Right renal cortex interstitium (tissue), 3 donors: ENCODE measurements at places on chromosomes 5 and 9. TPM values are rescaled to one million over a fixed set of nuclear protein-coding genes. Genes with fewer than 3 reads are reported as not detected.

The RELL2 gene
- polyA plus RNA-seq, result 0.64 TPM

The LMBRD2 gene
- polyA plus RNA-seq, result 18.1 TPM

The PPP3R2 gene
- not detected for polyA plus RNA-seq

The LCN6 gene
- polyA plus RNA-seq, result not detected

The SLCO6A1 gene
- not detected for polyA plus RNA-seq

The MARCHF11 gene
- 3.0 TPM for polyA plus RNA-seq

The CDO1 gene
- polyA plus RNA-seq, result 31.0 TPM

The PTTG1 gene
- 72.3 TPM for polyA plus RNA-seq

DNA sequence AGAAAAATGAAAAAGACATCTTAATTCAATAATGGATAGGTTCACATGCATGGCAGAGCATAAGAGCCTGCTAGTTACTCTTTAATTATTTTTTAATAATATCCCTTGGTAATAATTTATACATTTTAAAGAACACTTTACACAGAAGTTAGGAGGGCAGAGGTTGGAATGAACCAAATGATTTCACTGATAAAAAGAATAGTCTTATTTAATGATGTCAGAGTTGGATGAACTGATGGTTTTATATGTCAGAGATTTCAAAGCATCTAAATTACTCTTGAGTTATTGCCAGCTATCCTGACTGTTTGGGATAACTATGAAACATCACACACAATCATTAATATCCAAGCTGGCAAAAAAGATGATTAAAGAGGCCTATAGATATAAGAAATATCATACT is 244.8 kb downstream of the CSNK1G3 start:
- no peak for DNase-seq

DNA sequence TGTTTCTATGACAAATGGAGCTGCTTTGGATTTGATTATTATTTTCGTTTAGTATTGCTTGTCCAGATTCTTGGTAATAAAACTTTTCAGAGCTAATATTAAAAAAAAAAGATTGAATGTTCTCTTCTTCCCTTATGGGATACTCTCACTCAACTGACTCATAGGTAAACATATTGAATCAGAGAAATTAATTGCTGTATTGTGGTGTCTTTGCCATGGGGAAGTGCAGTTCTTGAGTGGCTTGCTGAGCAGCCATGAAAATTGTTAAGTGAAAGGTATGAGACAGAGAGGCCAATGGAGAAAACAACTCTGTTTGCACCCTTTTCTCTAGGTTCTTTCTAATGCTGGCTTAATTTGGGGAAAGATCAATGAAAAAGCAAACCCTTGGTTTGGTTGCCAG is 149.9 kb upstream of the HMHB1 start:
- DNase-seq, result no peak

- DNase-seq, result no peak
Measured at GRCh38 chr5:6728011-6728794, 15.0 kb downstream of the TENT4A start.

DNA sequence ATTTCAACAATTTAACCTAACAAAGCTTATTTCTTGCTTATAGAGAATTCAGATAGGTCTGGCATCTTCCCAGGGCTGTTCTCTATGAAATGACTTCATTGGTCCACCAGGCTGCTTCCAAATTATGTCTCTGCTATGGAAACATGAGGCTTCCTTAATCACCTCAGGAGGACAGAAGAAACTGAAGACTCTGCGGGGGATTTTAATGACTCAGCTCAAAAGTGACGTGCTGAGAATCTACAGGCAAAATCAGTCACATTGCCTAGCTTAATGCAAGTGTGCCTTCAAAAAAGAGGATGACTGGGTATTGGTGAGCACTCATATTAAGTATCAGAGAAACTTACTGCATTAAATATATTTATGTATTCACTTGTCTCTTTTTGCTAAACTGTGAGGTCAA is 315.5 kb upstream of the RGMB start:
- DNase-seq, result no peak

DNA sequence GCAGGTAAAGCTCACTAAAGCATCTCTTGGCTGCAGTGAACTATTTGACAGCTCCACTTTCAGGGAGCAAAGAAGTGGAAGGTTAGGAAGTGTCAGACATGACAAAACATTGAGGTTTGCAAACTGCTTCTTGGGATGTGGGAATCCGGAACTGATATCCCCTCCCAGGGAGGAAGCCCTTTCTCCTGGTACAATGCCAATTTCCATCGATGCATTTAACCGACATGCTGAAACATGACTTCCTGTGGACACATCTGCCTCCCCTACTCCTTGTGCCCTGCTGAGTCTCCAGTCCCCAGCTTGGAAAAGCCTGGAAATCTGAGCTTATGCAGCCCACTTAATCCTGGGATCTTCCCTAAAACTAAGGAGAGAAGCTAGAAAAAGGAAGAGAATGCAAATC is 323.1 kb upstream of the DAP start:
- DNase-seq, result no peak

DNA sequence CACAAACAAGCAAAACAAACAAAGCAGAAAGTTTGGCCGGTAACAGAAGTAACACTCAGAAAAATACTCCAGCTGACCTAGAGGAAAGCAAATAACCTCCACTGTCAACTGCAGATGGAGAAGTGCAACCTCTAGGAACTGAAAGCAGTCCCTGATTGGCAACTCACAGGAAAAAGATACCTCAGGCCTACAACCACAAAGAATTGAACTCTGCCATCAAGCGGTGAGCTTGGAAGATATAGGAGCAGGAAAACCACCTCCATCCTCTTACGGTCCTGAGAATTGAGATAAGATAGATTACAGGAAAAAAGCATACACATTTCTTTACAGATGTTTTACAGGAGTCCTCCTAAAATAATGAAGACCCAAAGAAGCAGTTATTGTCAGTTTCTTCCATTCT is 184.5 kb downstream of the PDZD2 start:
- DNase-seq, result no peak

DNA sequence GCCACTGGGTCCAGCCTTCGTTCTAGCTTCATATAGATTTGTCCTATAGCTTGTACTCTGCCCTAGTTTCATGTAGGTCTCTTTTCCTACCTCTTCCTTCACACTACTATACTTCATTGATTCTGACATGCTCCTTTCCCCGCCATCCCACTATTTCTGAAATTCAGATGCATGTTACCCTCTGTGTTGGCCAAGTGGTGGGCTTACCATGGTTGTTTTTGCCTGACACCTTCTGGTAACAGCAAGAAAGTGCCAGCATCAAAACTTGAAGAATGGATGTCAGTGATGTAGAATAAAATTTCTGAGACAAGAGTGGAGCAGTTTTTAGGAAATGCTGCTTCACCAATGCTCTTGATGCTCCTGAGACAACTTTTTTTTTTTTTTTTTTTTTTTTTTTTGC is 19.5 kb upstream of the SERINC5 start:
- no peak for DNase-seq
